ENCODE measurements at places on chromosomes 7 and 10.

DNA sequence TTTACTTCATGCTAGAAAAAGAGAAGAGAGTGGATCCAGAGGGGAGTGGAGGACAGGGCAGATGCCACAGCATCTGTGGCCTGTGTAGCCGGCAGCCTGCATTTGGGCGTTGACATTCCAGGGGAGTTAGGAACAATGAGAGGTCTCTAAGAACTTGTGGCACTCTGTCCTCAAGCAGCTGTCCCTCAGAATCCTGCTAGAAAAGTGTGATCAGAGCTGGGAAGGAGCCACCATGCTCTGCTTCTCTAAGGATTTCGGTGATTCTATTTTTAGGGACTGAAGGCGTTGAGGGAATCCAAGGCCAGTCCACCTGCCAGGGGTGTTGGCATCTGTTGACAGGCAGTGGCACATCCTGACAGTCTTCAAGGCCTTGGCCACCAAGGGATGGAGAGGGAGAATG, 7.6 kb downstream of the LRIT2 start:
- no peak for DNase-seq

DNA sequence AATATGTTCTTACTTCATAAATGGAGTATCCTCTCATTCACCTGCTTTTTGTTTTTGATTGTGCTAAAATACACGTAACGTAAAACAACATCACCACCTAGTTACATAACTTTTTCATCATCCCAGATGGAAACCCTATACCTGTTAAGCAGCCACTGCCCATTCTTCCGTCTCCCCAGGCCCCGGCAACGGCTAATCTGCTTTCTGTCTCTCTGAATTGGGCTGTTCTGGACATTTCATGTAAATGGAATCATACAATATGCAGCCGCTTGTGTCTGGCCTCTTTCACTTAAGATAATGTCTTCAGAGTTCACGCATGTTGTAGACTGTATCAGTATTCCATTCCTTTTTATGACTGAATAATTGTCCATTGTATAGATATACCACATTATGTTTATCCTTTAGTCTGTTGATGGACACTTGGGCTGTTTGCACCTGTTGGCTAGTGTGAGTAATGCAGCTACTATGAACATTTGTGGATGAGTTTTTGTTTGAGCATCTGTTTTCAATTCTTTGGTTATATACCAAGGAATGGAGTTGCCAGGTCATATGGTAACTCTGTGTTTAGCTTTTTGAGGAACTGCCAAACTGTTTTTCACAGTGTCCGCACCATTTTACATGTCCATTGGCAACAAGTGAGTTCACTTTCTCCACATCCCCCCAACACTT, 14.1 kb upstream of the SUN1 start:
- no peak for DNase-seq

DNA sequence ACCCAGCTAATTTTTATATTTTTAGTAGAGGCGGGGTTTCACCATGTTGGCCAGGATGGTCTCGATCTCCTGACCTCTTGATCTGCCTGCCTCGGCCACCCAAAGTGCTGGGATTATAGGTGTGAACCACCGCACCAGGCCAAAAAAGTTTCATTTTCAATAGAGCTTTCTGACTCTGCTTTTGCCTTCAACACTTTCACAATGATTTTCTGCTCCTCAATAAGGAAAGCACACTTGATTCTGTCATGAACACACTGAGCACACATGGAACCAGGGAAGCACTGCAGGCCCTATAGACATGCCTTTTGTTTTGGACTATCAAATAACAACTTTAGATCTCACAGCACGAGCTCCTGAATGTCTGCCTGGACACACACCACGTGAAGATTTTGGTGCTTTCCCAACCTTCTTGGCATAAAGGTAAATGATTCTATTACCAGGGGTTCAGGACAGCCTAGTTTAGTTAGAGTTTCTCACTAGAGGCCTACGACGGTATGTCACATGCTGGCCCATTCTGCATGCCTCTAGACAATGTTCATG, 8.0 kb downstream of the RRP12 start:
- DNase-seq: no peak

GRCh38 chr7:132117181-132117580, 459.1 kb downstream of the PLXNA4 start:
- DNase-seq: no peak

- no peak for DNase-seq
Measured at GRCh38 chr10:129839285-129840195, 124.5 kb downstream of the EBF3 start.

DNA sequence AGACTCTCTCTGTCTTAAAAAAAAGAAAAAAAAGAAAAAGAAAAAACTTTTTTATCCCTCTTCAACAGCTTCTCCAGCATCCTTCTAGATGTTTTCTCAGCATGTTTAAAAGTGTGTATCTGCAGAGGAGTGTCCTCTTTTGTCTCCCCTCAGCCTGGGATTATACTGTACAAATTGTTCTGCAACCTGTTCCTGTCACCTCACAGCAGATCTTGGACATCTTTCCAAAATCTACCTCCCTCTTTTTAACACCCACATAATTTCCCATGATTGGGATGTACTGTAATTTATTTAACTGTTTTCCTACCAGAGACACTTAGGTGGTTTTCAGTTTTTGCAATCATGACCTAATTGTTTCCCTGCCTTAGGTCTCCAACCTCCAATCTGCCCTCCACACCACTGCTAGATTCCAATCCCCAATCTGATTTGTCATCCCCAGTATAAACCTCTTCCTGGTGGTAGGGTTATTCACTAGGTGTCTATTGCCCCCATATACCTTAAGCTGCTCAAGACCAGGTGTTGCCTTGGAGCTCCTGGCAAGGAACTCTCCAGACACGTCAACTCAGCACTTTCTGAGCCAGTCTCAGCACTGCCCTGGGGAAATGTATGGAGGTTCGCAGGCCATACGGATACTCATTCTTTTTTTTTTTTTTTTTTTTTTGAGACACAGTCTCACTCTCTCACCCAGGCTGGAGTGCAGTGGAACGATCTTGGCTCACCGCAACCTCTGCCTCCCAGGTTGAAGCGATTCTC, 17.6 kb upstream of the DDIT4 start:
- no peak for DNase-seq

DNA sequence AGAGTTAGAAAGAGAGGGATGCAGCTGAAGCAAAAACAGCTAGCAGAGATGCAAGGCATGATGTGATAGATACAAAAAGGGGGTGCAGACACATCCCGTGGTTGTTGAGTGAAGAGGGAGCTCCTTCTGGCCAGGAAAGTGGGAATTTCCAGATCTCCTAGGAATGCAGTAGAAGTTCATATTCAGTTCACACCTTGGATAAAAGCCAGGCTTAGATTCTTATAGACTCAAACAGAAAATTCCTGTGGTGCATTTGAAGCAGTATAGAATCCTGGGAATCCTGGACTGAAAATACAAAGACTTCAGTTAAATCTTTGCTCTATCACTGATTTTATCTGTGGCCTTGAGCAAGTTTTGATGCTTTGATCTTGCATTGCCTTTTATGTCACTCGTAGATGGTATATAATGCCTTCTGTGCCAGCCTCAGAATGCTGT, 33.9 kb downstream of the SGPL1 start:
- DNase-seq: no peak

- DNase-seq: no peak
Measured at GRCh38 chr7:30815951-30816644, 44.9 kb downstream of the MINDY4 start.

DNA sequence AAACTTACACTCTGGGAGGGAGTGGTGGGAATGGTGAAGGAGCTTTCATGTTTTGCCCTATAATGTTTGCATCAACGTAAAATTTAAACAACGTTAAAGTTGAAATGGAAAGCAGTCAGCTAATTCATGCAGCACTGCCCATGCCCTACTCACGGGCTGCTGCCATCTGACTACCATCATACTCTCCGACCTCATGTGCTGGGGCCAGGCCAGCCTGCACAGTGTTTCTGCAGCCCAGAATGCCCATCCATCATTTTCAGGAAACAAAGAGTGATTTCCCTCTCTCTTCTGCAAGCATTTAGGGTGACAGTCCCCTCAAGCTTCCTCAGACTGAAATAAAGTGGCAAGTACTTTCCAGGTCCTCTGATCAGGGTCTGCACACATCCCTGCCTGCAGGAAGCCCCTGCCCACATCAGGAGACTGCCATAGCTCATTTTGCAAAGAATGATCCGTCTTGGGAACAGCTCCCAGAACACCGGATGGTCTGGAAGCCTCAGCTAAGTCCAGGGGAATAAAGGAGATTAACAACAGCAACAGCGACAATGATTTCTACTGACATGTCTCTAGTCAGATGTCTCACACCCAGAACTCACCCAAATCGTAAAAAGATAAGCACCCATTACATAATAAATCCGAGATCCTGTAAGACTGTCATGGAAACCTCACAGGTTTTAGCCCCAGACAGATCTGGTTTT, 40.3 kb downstream of the ARHGAP22 start:
- DNase-seq: no peak

DNA sequence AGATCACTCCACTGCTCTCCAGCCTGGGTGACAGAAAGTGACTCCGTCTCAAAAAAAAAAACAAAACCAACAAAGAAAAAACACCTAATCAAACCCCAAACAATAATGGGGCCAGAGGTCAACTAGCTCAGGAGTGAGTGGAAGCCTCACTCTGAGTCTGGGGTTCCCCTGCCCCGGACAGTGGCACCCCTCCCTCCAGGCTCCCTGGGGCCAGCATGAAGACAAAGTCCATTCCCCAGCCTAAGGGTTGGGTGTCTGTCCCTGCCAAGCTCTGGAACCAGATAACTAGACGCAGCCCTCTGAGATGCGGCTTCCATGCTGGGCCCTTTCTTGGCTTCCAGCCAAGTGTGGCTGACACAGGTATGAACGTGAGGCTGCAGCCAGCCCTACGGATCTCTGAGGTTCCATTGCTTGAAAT, 1.7 kb upstream of the FUOM start:
- DNase-seq: no peak

DNA sequence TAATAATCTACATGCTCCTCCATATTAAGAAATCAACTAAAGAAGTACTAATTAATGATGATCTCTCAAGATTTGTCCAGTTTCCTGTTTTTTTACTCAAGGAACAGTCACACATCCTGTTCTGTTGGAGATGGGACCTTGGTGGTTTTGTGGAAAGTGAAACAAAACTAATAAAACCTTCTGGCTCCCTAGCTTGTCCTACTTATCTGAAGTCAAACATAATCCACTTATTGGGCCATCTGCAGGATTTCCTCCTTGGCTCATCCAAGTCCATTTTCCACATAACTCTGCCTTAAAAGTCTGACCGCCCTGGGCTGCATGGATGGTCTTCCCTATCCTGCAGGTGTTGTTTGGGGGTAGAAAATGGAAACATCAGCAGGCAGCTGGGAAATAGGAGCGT, 39.4 kb upstream of the TARP start:
- DNase-seq: no peak

- DNase-seq: no peak
Measured at GRCh38 chr7:86928308-86928707, 131.1 kb downstream of the ELAPOR2 start.

GRCh38 chr7:32559480-32559879, 64.2 kb downstream of the AVL9 start:
- no peak for DNase-seq

All from T-helper 2 cell treated with Interferon-gamma antibody and Interleukin-4, amounts not matched to agents 5 μg/mL and 100 μg/mL, for 36 hours (primary cell).